ENCODE measurements at places on chromosomes 13 and 19. TPM values are rescaled to one million over a fixed set of nuclear protein-coding genes. Genes with fewer than 3 reads are reported as not detected.

The LYPD5 gene
- 0.37 TPM for polyA plus RNA-seq

The GRK1 gene
- polyA plus RNA-seq, result 0.22 TPM

The GPC5 gene
- polyA plus RNA-seq, result not detected

The ZNF578 gene
- 0.58 TPM for polyA plus RNA-seq

The MIA gene
- polyA plus RNA-seq, result 2.4 TPM

The ONECUT3 gene
- not detected for polyA plus RNA-seq

The TYROBP gene
- 60.9 TPM for polyA plus RNA-seq

The TTC9B gene
- not detected for polyA plus RNA-seq

Data from heart right ventricle (tissue), 16 donors.